Stimulated activated naive CD4-positive, alpha-beta T cell treated with Interleukin-2 at 50 U/mL for 16 hours (primary cell): ENCODE measurements at places on chromosomes 12 and 14.

DNA sequence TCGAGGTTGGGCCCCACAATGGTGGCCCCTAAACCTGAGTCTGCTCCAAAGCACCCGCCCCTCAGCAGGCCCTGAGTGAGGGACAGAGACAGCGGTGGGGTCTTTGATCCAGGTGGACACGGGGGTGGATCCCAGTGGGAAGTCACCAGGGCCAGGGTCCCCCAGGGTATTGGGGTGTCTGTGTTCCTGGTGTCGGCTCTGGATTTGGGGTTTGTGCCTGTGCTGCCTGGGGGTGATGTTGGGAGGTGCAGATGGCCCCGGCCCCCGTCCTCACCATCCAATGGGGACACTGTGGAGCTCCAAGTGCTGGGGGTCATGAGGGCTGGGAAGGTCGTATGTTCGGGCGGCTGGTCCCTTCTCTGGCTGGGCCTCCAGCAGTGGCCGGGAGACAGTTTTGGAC, 354.2 kb downstream of the TMEM121 start:
- no peak for DNase-seq

DNA sequence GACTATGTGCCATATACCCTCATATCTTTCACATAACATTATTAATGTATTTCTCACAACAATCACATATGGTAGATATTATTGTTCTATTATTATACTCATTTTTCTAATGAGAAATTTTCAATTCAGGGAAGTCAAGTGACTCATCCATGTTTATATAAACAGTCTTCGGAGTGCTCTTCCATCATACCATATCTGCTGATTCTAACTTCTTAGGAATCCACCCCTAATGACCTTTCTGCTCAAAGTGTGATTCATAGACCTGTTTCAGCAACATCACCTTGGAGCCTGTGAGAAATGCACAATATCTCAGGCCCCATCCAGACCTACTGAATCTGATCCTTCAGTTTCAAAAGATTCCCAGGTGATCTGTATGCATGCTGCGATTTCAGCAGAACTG, 39.8 kb upstream of the OVCH1 start:
- no peak for DNase-seq

- no peak for DNase-seq
Observed at GRCh38 chr14:61080591-61081010, 99.6 kb downstream of the SLC38A6 start.

DNA sequence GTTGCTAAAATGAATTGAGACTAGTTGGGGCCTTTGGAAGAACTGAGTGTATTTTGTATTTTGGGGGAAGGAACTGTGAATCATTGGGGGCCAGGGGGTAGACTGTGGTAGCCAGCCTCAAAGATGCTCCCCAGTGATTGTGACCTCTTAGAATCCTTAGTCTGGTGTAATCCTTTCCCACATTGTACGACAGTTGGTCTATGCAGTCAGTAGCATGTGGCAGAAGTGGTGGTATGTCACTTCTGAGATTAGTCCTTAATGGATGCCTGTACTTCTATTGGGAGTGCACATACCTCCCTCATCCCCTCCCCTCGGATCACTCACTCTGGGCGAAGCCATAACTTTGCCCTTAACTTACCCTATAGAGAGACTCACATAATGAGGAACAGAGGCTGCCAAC, 48.0 kb downstream of the USP15 start:
- DNase-seq, result no peak

- no peak for DNase-seq
Observed at GRCh38 chr14:106129274-106129673, 602.9 kb downstream of the TMEM121 start.

DNA sequence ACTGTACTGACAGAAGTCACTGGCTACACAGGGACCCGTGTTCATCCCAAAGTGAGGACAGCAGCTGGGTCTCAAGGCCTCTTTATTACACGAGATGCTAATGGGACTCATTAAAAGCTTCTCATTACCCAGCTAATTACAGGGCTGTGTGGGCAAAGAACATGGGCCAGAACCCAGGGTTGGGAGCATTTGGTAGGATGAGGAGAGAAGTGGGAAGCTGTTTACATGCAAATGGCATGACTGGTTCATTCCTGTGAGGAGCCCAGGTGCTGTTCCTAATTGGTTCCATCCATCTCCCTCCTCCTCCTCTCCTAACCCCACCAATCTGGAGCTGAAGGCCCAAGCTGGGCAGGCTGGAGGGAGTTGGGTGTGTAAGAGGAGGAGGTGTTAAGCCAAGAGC, 8.9 kb upstream of the TAC3 start:
- DNase-seq, result no peak

GRCh38 chr12:22014041-22014782, 31.8 kb upstream of the CMAS start:
- no peak for DNase-seq

DNA sequence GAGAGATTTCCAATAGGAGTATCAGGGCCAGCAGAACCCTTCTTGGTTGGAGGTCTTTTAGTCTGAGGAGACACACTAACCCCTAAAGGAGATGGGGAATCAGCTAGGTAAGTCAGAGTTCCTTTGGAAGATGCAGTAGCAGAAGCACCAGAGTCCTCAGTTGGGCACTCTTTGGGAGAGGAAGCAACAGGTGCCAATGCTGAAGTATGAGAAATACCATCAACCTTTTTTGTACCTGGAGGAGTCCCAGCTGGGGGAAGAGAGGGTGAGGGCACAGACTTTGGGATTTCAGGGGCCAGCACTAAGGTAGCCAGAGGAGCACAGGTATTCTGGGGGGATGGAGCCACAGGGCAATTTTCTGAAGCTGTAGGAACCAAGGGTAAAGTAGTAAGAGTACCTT, 6.0 kb downstream of the NACA start:
- no peak for DNase-seq

- no peak for DNase-seq
Observed at GRCh38 chr12:75289753-75290152, 40.4 kb downstream of the CAPS2 start.
